ENCODE measurements at places on chromosomes 13 and 19.

- no peak for DNase-seq
Measured at GRCh38 chr13:59445812-59446211, 717.9 kb downstream of the DIAPH3 start.

- no peak for DNase-seq
Measured at GRCh38 chr13:107421028-107421427, 794.3 kb downstream of the LIG4 start.

DNA sequence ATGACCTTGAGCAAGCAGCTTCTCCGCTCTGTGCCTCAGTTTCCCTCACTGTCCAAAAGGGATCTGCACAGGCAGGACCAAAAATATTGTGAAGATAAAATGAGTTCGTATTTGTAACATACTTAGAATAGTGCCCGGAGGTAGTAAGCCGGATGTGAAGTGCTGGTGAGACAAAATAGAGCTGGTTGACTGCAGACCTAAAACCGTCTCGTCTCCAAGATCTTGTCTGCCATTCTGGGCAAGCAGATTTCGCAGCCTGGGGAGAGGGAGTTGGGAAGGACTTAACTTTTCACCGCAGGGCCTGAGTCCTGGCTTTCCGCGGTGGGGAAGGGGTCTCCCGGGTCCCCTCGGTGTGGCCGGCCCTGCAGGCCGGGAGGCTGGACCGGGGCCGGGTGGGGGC, 8.2 kb upstream of the BBC3 start:
- no peak for DNase-seq

DNA sequence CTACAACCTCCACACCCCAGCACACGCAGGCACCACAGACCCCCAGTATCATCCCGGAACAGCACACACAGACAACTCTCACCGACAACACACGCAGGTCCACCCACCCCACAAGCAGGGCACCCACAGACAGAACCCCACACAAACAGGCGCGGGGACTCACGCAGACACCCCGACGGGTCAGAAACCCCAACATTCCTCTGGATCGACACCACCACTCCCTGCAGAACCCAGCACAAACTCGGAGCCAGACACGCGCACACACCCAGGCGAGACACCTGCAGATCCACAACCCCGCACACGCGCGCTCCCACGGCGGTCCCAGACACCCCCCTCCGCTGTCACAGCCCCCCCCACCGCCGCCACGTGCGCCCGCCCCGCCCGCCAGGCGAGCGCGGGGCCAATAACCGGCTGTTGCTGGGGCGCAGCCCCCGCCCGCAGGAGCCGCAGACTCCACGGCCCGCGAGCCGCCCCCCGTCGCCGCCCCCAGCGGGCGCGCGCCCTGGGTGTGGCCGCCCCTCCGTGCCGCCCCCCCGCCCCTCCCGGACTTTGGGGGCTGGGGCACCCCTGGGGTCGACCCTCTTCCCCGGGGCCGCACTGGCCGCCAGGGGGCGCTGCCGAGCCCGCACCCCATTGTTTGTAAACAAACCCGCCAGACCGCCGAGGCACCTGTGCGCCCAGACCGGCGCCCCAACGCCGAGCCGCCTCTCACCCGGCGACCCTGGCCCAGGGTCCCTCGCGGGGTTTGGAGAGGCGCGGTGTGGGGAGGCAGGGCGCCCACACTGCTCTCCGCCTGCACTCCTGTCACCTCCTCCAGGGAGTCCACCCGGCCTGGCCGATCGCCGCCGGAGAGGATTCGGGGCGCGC, 712 bp downstream of the BBC3 start:
- DNase-seq: peak; percentile 52

DNA sequence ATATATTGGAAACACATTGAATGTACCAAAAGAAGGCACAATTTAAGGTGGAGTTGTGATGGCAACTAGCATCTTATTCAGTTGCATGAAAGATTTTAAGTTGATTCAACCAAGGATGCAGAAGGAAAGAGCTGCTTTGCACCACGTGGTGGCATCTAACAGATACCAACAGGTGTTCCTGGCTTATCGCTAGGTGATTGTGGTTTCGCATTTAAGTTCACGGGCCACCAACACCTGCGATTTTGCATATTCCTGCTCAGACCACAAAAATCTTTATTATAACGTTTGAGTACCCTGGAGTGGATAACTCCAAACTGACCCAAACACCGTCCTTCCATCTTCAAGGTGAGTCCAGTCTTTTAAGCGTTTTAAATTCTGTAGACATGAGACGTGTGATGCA, 45.3 kb downstream of the RGCC start:
- no peak for DNase-seq

Measured in T47D (cell line).